ENCODE measurements at places on chromosomes 2 and 18.

DNA sequence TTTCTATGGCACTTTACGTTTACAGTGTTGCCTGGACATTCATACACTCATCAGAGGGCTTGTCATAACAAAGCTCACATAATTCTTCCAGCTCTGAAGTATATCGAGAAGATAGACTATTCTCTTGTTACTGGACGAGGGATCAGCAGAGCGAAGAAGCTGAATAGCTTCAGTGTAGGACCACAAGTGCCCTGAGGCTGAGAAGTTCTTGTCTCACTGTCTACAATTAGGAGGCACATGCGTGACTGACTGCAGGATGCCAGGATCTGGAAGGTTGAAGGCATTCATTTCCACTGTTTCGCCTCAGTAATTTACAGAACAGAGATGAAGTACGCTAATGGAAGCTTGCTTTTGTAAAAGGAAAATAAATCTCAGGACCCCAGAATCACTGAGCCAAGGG lies 9.6 kb downstream of the SH3YL1 start:
- DNase-seq: no peak

GRCh38 chr2:168632709-168633121 lies 169.7 kb upstream of the NOSTRIN start:
- DNase-seq: no peak

GRCh38 chr2:24920098-24920808 lies at the start of gene ADCY3:
Gene ADCY3 (minus strand): TSS chr2:24920237. CDS start chr2:24918987, 1,250 bp downstream.
- DNase-seq: no peak

DNA sequence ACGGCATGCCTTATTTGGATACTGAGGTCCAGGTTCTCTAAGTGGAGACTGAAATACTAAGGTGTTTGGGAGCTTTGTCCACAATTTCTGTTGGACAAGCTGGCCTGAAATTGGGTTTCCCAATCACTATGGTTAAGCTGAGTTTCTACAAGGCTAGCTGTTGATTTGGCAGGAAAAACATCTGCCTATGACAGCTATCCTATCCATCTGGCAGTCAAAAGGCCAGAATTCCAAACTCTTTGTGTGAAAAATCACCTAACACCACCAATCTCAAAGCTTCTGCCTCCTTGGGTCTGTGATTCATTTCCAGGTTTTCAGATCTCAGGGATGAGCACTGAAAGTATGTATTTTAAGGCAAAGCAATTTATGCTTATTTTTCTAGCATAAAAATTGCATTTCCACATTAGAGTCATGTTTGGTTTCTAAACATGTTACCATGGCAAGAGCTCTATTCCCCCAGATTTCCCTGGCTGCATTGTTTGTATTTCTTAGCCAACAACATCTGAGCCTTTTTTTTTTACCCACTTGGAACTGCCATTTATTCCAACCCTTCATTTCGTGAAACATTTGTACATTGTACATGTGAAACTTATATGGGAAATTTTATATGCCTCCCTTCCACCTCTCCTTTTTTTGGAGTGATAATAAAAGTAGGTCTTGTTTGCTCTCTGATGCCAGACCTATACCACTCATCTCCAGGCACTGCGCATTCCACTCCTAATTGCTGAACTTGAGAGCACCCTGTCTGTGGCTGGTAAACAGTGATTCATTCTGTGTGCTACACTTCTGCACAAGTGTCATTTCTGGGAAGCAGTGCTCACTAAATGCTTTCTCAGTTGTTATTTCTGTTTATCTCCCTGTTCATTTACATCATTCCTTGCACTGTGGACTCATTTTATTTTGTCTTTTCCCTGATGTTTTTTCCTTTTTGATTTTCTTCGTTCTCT lies 15.9 kb upstream of the CCDC85A start:
- no peak for DNase-seq

DNA sequence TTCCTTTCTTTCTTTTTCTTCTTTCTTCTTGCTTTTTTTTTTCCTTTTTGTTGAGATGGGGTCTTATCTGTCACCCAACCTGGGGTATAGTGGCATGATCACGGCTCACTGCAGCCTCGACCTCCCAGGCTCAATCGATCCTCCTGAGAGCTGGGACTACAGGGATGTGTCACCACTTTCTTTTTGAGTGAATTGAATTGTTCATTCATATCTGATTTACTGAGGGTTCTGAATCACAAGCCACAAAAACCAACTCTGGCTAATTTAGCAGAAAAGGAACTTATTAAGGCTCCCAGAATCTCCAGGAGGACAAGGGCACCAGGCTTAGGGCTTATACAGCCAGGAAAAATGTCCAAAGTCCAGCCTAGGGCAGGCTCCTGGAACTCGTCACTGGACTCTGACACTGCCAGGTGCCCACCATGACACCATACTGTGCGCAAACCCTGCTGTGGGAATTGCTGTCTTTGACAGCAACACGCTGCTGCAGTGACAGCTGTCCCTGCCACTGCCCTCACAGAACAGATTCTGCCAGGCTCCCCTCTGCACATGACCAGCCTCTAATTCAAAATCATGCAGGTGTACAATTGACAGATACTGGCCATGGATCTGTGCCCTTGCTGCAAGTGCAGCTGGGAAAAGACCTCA lies 42.9 kb upstream of the EML6 start:
- no peak for DNase-seq

DNA sequence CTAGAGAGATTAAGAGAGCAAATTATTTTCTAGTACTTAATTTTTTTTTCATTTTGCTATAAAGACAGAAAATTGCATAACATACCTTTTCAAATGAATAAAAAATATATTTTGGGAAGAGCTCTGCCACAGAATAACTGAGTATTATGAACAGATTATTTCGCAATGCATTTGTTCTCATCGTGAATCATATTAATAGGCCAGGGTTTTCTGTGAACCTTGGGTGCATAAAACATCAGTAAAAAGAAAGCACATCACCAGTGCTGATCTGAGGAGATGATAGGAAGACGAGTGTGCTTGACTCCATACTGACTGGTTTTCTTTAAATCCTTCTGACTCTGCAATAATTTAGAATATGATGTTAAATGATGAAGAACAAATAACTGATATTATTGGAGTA lies 409.1 kb downstream of the CPS1 start:
- no peak for DNase-seq

DNA sequence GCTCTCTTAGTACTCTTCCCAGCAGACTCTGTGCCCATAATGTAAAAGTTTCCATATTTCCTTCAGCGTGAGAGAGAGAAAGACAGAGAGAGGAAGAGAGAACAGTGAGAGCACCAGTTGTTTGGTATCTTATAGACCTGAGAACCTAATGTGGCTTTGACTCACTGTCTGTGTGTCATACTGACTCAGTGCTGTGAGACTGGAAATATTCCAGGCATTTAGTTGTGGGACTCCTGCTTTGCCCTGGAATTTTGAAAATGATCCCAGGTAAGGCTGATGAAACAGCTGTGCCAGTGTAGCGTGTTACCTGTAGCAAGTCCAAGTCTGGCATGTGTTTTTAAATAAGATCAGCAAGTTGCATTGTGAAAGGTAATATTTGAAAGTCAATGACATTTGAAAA lies 87.9 kb upstream of the KCNH7 start:
- no peak for DNase-seq

- no peak for DNase-seq
Measured at GRCh38 chr2:238854699-238855229, 6.9 kb downstream of the TWIST2 start.

DNA sequence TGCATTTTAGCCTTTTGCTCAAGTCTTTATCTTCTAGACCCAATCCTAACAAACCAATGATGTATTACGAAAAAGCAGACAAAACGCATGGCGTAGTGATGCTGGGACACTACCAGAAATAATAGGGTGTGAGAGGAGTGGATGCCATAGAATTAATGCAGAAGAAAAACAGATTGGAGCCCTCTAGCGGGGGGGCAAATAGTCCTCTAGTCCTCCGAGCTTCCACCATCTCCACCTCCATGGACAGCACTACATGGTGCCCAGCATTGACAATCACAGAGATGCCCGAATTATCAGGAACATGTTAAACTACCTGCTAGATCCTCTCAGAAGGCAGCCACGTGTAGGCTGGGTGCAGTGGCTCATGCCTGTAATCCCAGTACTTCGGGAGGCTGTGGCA lies 15.4 kb upstream of the ROCK2 start:
- no peak for DNase-seq

- no peak for DNase-seq
Measured at GRCh38 chr2:202679980-202680379, 45.2 kb downstream of the FAM117B start.

DNA sequence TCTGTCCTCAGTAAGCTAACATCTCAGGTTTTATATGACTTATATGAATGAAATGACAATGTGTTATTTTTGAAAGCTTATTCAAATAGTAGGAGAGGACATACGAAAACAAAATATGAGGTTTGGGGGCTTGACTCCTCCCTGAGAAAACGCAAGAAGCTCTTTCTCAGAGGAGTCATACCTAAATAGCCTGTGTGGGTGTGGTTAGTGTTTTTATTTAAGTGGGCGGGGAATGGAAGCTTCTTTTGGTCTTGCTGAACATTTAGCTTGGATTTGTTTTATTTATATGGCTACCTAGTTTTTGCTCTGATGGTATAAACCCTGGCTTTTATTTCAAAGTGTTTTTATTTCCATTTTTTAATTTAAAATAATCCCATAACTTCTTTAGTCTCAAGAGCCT lies 72.1 kb upstream of the DSG1 start:
- DNase-seq: no peak

DNA sequence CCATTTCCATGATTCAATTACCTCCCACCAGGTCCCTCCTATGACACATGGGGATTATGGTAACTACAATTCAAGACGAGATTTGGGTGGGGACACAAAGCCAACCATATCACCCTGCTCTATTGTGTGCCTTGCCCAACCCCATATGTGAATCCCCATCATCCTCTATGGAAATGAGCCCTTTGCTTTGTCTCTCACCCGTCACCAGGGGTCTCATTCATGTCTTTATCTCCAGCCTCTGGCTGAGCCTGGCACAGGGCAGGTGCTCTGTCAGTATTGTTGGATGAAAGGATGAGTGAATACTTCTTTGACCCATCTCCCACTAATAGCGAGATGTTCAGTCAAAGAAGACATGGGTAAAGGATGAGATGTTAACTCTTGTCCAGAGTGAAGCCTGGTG lies 116.6 kb upstream of the LGALSL start:
- no peak for DNase-seq

GRCh38 chr18:23228102-23229061 lies 93.1 kb downstream of the CABLES1 start:
- no peak for DNase-seq
